Amygdala (tissue), 56 donors: ENCODE measurements at places on chromosomes 6 and 20.

GRCh38 chr6:170108456-170108855 is 182.4 kb downstream of the DLL1 start:
- DNase-seq = no peak

GRCh38 chr6:24710519-24711303 is 8.2 kb downstream of the C6orf62 start:
- DNase-seq = no peak

DNA sequence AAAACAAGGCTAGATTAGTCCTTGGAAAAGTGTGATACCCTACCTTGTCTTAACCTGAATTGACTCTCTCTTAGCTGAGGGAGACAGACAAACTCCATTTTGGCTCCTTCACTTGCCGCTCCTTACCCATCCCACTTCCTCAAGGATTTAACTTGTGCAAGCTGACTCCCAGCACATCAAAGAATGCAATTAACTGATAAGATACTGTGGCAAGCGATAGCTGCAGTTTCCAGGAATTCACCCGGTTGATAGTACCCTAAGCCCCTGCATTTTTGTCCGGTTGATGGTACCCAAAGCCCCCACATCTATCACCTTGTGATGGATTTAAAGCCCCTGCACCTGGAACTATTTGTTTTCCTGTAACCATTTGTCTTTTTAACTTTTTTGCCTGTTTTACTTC is 1.9 kb upstream of the SERINC3 start:
- DNase-seq = no peak

DNA sequence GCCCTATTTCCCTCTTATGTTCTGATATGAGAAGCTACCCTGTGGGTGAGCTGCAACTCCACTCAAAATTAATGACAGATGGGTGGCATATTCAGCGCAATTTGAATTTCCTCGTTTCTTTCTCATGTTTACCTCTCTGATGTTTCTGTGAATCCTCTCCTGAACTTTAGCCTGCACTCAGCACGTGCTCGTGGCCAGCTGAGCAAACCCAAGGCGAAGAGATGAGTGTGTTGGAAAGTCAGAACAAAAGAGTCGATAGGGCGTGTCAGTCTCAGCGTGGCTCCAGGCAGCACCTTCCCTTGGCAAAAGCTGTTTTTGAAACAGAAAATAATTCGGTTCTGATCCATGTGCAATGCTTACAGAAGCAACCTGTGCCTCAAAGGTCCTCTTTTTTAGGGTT is 226.1 kb upstream of the GMDS start:
- DNase-seq = no peak

- no peak for DNase-seq
Observed at GRCh38 chr6:132763269-132763668, 5.6 kb upstream of the VNN2 start.
